ENCODE measurements at places on chromosomes 6 and 20.

DNA sequence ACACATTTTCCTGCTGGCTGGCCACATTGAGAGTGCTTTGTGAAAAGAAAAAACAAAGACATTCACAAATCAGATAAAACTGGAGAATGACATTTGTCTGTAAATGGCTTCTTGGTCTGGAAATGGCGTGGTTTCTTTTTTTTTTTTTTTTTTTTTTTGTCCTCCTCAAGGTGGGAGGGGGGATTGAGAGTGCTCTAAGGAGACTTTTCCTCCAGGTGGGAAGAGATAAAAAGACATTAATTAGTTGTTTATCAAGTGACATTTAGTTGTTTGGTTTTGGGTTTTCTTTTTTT is 40.4 kb downstream of the GNAS start:
- peak overlapping the region; percentile 98 for H3K27ac ChIP-seq
- DNase-seq: no peak
- H3K4me1 ChIP-seq: peaks cover 51% of the 10 kb centered on the region
- H3K4me3 ChIP-seq: no peak overlapping the region
- H3K36me3 ChIP-seq: no peaks in the 10 kb centered on the region

DNA sequence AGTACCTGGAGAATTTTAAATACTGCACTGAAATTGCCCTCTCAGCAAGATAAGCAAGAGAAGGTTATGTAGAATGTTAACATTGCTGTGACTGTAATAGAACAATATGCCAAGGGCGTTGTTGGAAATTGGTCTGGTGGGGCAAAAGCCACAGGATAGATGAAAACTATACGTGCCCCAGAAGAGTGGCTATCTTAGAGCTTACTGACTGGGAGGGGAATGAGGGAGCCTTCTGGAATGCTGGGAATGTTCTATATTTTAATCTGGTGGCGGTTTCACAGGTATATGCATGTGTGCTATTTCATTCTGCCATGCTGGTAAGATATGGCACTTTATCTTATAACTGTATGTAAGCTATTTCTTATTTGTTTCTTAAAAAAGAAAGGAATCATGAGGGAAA is 35.2 kb upstream of the YWHAB start:
- DNase-seq: no peak
- H3K36me3 ChIP-seq: no peaks in the 10 kb centered on the region
- H3K4me1 ChIP-seq: no peaks in the 10 kb centered on the region
- H3K27ac ChIP-seq: no peak overlapping the region
- no peak overlapping the region for H3K4me3 ChIP-seq
- peaks cover 4% of the 10 kb centered on the region for H3K27me3 ChIP-seq

DNA sequence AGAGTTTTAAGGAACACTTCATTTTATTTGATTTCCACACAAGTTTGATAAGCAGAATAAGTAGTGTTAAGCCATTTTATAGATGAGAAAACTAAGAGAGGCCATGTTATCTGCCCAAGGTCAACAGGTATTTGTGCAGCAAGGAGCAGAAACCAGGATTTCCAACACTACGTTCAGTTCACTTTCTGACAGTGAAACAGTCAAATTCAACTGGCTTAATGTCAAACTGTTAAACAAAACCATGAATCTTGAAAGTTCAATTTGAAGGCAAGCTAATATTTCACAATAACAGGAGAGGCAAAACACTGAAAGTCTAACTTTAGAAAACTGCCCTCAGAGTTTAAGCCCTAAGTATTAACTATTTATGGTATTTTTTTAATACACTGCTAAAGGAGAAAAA is 32.6 kb downstream of the DTNBP1 start:
- no peak overlapping the region for H3K4me3 ChIP-seq

DNA sequence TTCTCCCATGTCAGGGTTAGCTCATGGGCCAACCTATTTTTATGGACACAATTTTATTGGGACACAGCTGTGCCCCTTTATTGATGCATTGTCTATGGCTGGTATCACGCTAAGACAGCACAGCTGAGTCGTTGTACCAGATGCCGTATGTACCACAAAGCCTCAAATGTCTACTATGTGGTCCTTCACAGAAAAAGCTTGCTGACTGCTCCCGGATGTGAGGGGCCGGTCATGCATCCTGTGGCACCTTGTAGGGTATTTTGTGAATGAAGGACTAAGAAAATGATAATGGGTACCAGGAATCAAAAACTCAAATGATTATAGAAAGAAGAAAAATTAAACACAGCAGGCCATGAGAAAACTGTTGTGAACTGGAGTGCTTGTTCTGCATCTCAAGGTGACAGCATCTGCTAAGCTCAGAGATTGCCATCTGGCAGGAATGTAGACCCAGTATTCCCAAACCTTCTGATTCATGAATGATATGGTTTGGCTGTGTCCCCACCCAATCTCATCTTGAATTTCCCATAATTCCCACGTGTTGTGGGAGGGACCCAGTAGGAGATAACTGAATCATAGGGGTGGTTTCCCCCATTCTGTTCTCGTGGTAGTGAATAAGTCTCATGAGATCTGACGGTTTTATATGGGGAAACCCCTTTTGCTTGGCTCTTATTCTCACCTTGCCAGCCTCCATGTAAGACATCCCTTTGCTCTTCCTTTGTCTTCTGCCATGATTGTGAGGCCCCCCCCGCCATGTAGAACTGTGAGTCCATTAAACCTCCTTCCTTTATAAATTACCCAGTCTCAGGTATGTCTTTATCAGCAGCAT is 248.5 kb downstream of the TSHZ2 start:
- H3K36me3 ChIP-seq: no peaks in the 10 kb centered on the region
- no peak overlapping the region for H3K4me3 ChIP-seq
- no peak for DNase-seq
- no peaks in the 10 kb centered on the region for H3K4me1 ChIP-seq
- no peak overlapping the region for H3K27ac ChIP-seq

GRCh38 chr6:167576828-167577503 is 249.7 kb upstream of the AFDN start:
- no peak overlapping the region for H3K27ac ChIP-seq
- DNase-seq: no peak

DNA sequence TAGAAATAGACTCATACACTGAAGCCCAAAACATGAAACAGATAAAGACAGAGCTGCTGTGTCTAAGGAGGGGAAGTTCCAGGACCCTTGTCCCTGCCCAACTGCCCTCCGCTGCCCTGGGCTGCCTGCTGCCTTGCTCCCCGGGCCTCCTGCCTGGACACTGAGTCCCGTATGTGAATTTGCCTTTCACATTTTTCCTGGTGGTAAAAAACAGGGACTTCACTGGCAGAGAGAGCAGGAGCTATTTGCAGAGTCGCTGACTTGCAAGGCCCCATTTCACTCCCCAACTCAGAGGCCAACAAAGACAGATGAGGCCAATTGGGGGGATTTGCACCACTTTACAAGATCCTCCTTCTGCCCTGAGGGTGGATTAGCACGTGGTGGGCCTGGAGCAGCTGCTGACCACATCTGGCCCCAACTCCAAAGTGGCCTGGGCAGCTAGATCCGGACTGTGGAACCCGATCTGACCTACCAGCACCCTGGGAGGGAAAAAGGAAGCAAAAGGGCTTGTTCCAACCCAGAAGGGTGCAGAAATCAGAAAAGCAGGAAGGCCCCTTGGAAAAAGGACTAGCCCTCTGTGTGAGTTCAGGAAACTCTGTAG is 61.4 kb downstream of the NOL4L start:
- H3K4me3 ChIP-seq: no peak overlapping the region
- H3K36me3 ChIP-seq: no peaks in the 10 kb centered on the region
- DNase-seq: no peak
- peaks cover 37% of the 10 kb centered on the region for H3K4me1 ChIP-seq

GRCh38 chr6:167975458-167975857 is 22.0 kb upstream of the KIF25 start:
- H3K27me3 ChIP-seq: no peaks in the 10 kb centered on the region
- H3K4me3 ChIP-seq: no peak overlapping the region
- H3K36me3 ChIP-seq: no peaks in the 10 kb centered on the region
- no peak overlapping the region for H3K27ac ChIP-seq
- no peak for DNase-seq

- no peak for DNase-seq
- no peak overlapping the region for H3K27ac ChIP-seq
- H3K4me1 ChIP-seq: no peaks in the 10 kb centered on the region
These were observed 7.3 kb downstream of the THEMIS start for GRCh38 chr6:127893541-127893940.

DNA sequence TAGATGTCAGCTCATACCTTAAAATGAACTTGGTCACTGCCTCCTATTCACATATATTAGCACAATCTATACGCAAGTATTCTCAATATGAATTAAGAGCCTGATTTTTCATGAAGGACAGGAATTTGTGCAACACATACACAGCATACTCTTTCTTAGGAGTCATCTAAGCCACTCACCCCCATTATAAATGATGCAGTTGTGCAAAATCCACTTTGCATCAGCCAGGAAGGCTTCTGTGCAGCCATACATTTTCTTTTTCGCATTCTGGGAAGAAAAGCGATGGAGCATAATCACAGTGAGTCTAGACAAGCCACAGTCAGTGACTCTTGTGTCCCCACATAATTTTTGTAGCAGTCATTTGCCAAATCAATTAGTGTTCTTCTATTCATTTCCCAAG is 66.5 kb downstream of the ZMYND8 start:
- no peaks in the 10 kb centered on the region for H3K36me3 ChIP-seq
- H3K4me3 ChIP-seq: no peak overlapping the region
- no peak overlapping the region for H3K27ac ChIP-seq
- DNase-seq: no peak
- H3K4me1 ChIP-seq: no peaks in the 10 kb centered on the region

DNA sequence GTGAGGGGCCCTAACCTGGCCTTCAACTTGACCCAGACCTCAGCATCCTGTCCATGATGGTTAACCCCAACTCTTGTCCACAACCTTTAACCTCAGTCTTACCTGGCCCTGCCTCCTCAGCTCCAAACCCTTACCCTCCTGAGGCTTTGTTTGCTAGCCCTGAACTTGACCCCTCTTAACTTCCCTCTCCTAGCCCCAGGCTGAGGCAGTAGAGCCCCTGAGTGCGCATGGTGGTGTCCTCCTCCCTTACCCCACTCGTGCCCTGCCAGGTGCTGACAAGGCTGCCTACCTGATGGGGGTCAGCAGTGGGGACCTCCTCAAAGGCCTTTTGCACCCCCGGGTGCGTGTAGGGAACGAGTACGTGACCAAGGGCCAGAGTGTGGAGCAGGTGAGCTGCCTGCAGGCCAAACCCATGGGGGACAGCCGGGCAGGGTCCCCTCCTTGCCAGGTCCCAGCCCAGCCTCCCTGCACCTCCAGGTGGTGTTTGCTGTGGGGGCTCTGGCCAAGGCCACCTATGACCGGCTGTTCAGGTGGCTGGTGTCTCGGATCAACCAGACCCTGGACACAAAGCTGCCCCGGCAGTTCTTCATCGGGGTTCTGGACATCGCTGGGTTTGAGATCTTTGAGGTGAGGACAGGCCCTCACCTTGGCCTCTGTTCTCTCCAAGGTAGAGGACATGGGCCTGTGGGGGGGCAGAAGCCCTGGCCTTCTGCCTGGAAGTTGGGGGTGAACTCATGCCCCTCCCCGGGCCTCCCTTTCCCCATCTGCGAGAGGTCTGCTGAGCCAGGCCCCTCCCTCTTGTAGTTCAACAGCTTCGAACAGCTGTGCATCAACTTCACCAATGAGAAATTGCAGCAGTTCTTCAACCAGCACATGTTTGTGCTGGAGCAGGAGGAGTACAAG is 31.9 kb downstream of the MYH7B start:
- no peak overlapping the region for H3K4me3 ChIP-seq
- no peak for DNase-seq
- no peaks in the 10 kb centered on the region for H3K27me3 ChIP-seq
- H3K27ac ChIP-seq: no peak overlapping the region
- H3K4me1 ChIP-seq: peaks cover 4% of the 10 kb centered on the region

GRCh38 chr20:19368351-19368750 is 155.9 kb downstream of the SLC24A3 start:
- DNase-seq: no peak
- no peaks in the 10 kb centered on the region for H3K36me3 ChIP-seq
- H3K27ac ChIP-seq: no peak overlapping the region
- no peaks in the 10 kb centered on the region for H3K4me1 ChIP-seq
- no peak overlapping the region for H3K4me3 ChIP-seq

GRCh38 chr6:161710698-161711097 is 436.8 kb upstream of the AGPAT4 start:
- no peaks in the 10 kb centered on the region for H3K36me3 ChIP-seq
- DNase-seq: no peak
- H3K4me3 ChIP-seq: no peak overlapping the region

GRCh38 chr6:25872814-25873213 is 1.2 kb downstream of the SLC17A3 start:
- peaks cover 12% of the 10 kb centered on the region for H3K4me1 ChIP-seq
- H3K27ac ChIP-seq: no peak overlapping the region

GRCh38 chr6:90369651-90370050 is 73.0 kb upstream of the BACH2 start:
- no peaks in the 10 kb centered on the region for H3K36me3 ChIP-seq
- no peaks in the 10 kb centered on the region for H3K27me3 ChIP-seq
- peak overlapping the region; percentile 81 for H3K27ac ChIP-seq
- no peak overlapping the region for H3K4me3 ChIP-seq
- peaks cover 5% of the 10 kb centered on the region for H3K4me1 ChIP-seq
- no peak for DNase-seq

DNA sequence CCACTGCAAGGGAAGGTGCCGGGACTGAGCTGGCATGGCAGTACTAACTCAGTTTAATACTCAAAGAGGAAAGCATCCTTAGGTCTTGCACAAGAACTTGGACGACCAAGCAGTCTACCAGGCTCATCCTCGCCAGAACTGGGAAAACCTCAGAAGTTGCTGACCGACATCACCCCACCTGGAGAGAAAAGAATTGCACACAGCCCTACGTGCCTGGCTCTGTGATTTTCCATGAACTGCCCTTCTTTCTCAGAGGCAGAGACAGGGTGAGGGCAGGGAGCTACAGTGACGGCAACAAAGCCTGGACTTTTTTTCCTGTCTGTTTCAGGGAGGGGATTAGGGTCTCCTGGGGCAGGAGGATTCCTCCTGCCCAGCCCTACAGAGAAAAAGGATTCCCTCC is 8.0 kb downstream of the JAG1 start:
- no peak for DNase-seq
- H3K4me3 ChIP-seq: no peak overlapping the region
- peak overlapping the region; percentile 67 for H3K27ac ChIP-seq

DNA sequence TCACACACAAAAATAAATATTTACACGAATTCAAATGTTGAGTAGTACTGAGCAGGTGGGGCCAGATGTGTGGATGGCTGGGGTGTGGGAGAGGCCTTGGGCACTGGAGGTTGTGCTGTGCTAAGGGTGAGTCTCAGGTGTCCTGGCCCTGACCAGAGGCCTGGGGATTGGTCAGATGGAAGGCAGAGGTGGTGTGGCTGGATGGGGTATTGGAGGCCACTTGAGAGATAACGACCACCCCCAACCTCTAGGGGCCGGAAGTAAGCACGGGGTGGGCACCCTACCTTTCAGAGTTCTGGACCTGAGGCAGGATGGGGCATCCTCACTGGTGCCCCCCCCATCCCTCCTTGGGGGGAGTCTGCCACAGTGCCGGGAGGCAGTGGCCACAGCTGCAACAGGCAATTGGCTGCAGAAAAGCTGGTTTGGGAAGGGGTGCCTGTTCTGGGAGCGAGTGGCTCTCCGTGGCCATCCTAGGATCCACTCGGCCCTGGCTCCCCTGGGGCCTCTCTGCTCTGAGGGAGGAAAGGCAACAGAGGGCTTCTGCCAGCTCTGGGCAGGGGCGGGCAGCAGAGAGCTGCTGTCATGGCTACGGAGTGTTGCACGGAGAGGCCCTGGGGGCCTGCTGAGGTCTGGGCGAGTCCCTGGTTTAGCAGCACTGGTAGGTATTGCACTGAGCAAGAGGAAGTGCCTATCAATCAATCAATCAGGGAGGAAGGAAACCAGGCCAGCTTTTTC is 87.6 kb downstream of the ASXL1 start:
- no peak overlapping the region for H3K27ac ChIP-seq
- DNase-seq: peak; percentile 85
- H3K4me1 ChIP-seq: no peaks in the 10 kb centered on the region
- no peak overlapping the region for H3K4me3 ChIP-seq
- no peaks in the 10 kb centered on the region for H3K27me3 ChIP-seq
- H3K36me3 ChIP-seq: peaks cover 27% of the 10 kb centered on the region
